EH (cell line): ENCODE measurements at places on chromosomes 12 and 14.
A peak's percentile ranks its signal among the peaks of the same experiment; 100 is the strongest.

GRCh38 chr12:12546314-12546772 is 16.3 kb downstream of the DUSP16 start:
- DNase-seq, result no peak

- DNase-seq, result peak; percentile 3
Observed at GRCh38 chr12:94560431-94561221, 89.7 kb downstream of the TMCC3 start.

- DNase-seq, result peak; percentile 62
Observed at GRCh38 chr14:100864960-100865681, 38.4 kb downstream of the RTL1 start.

DNA sequence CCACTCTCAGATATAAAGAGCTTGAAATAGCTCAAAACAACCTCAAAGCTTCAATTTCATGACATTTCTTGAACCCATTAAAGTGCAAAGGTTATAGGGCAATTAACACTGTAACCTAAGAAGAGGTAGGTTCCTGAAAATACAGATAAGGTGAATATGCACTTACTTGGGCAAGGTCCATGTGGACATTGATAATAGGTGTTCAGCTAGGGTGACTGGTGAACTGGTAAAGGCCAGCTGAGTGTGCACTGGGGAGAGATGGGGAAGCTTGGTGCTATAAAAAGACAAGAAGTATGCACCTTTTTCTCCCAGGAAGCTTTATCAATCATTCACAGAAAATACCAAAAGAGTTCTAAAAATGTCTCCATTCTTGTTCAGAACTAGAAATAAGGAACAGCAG is 418.6 kb downstream of the SLC16A7 start:
- no peak for DNase-seq

GRCh38 chr12:106670131-106670530 is 87.3 kb downstream of the RFX4 start:
- no peak for DNase-seq

- peak; percentile 80 for DNase-seq
Observed at GRCh38 chr12:40226705-40227104, 1.9 kb downstream of the LRRK2 start.

GRCh38 chr14:53564870-53565269 is 391.8 kb downstream of the BMP4 start:
- no peak for DNase-seq

DNA sequence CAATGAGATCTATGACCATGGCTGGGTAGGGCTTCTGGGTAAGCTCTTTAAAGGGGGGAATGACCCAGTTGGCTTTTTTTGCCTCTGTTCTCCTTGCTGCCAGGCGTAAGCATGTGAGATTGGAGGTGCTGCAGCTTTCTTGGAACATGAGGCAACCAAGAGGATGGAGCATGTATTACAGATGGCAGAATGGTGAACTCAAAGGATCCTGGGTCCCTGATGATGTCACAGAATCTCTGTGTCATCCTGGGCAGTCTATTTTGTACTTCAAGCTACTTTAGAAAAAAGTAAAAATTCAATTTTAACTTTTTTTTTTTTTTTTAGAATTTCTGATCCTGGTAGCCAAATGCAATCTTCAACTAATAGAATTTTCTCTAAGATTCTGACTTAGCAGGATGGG is 8.0 kb downstream of the KRT82 start:
- no peak for DNase-seq

DNA sequence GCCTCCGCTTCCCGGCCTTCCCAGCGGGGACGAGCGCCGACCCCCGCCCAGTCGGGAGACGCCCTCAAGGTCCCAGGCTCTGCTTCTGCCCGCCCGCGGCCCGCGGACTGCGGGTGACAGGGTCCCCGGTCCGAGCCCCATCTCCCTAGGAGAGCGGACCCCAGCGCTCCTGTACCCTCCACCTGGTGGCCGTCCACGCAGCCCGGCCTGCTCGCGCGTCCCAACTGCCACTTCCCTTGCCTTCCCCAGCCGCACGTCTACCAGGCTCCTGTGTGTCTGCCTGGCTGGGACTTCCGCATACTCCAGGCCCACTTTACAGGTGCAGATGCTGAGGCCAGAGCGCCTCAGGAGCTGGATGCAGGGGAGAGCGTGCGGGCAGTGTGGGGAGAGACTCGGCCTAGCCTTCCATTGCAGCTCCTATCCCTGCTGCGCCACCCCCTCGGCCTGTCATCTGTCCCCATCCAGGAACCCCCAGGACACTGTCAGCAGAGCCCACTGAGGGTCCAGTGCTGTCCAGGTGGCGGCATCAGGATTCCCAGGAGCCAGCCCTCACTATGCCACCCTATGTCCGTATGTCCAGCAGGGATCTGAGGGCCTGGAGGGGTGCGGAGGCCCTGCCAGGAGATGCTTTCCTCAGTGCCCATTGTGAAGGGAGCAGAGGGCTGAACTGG is 8.0 kb upstream of the ANKRD9 start:
- DNase-seq, result no peak

DNA sequence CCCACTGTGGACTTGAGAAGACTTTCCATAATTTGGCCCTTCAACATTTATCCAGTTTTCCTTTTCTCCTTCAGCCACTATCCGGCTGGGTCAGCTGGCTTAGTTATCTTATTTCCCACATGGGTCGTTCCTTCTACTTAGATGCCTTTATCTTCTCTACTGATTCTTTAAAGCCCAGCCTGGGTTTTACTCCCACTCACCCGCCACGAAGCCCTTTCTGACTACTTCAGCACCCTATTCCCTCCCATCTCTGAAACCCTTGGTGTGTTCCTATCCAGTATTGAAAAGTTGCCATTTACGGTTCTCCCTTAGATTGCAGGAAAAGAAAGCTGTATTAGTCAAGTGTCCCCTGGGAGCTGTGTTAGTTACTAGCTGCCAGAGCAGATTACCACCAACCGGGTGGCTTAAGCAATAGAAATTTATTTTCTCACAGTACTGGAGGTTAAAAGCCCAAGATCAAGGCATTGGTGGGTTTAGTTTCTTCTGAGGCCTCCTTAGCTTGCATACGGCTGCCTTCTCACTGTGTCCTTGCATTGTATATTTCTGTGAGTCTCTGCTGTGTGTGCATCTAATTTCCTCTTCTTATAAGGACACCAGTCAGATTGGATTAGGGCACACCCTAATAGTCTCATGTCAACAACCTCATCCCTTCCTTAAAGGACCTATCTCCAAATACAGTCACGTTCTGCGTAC is 105.5 kb downstream of the GPATCH2L start:
- peak; percentile 18 for DNase-seq

DNA sequence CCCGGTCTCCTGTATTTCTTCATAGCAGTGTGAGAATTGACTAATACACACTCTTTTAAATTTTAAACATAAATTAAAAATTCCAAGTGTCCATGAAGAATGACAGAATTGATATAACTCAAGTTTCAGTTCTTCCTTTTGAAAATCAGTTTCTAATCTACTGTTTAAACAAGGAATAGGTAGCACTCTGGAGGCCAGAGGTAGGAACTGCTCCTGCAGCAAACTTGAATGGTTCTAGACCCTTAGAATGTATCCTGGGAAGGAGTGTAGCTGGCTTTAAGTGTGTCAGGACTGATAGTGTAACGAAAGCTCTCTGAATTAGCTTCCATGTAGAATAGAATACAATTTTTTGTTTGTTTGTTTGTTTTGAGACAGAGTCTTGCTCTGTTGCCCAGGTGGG is 76.8 kb downstream of the AKAP6 start:
- no peak for DNase-seq

- no peak for DNase-seq
Observed at GRCh38 chr12:3881281-3881950, 8.2 kb upstream of the PARP11 start.

DNA sequence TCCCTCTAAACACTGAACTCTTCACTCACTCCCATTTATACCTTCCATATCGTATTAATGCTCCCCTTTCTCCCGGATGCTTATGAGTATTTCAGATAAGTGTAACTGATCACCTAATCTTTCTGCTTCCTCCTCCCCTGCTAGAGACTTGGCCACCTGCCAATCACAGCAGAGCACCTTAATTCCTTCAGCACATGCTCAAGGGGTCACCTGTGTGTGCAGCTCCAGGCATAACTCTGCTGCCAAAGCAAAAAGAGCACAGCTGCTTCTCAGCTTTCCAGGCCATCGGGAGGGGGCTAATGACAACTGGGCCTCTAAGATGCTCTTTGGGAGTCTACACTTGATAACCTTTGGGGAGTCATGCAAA is 106.9 kb upstream of the DYRK2 start:
- DNase-seq, result no peak

GRCh38 chr12:47672068-47672467 is 33.8 kb downstream of the RPAP3 start:
- no peak for DNase-seq

- DNase-seq, result no peak
Observed at GRCh38 chr14:78498062-78498595, 328.0 kb downstream of the NRXN3 start.

- no peak for DNase-seq
Observed at GRCh38 chr14:99790978-99791376, 2.2 kb upstream of the EML1 start.

GRCh38 chr14:71651228-71651627 is 281.0 kb upstream of the RGS6 start:
- peak; percentile 93 for DNase-seq

DNA sequence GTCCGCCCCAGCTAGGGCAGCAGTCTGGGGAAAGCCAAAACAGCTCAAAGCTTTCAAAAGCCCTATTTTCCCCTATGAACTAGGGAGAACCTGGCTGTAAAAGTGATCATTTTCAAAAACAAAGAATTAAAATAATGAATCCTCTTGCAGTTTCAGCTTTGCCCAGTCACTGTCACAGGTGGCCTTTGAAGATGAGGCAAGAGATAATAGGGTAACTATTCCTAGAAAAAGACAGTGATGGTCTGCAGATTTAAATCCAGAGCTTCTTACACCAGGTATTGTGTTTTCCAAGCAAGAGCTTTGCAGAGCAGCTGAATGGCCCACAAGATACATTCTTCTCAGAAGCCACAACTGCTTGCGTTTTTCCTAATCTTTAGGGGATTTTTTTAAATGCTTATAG is 80.2 kb upstream of the NUDT4 start:
- DNase-seq, result no peak

- peak; percentile 75 for DNase-seq
Observed at GRCh38 chr14:31930493-31931240, 146.4 kb upstream of the ARHGAP5 start.

GRCh38 chr14:104868811-104869572 is 3.9 kb downstream of the CEP170B start:
- no peak for DNase-seq

- DNase-seq, result peak; percentile 87
Observed at GRCh38 chr12:53352331-53353256, 16.4 kb upstream of the SP7 start.

GRCh38 chr14:20184181-20184580 is 6.5 kb upstream of the OR11G2 start:
- DNase-seq, result no peak

DNA sequence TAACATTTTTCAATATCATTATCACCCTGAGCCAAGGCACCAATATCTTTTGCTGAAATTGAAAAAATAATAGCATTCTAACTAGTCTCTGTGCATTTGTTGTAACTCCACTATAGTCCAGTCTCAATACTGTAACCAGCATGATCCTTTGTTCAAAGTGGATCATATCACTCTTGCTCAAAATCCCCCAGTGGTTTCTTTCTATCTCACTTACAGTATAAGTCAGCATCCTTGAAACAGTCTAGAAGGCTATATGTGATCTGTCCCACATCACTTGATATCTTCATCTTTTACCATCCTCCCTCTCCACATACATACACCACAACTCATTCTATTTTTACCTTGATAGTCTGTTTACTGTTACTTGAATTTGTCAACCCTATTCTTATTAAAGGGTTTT is 435.7 kb downstream of the CCER1 start:
- no peak for DNase-seq

DNA sequence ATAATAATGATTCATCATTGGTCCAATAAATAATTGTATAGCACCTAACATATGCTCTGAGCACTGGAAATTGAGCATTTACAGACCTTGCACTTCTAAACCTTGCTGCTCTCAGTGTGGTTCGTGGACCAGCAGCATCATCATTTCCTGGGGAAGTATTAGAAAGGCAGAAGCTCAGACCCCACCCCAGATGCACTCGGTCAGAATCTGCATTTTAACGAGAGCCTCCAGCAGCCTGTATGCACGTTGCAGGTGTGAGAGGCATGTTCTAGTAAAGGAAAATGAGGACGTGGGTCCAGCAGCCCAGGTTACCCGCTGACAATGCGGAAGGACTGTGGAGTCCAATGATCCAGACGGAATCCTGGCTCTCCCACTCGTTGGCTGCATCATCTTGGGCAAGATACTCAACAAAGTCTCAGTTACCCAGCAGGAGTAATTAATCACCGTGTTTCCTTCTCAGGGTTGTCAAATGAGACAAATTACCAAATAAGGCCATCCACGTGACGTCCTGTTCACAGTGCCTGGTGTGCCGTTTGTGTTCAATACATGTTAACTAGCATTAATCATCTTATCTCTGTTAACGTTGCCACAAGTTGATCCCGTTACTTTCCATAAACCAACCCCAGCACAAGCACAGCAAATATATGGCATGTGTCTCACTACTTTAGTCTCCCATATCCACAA is 49.2 kb upstream of the CCND2 start:
- no peak for DNase-seq

- no peak for DNase-seq
Observed at GRCh38 chr14:89255852-89256251, 161.2 kb downstream of the FOXN3 start.

GRCh38 chr14:22991852-22992251 is 9.5 kb upstream of the AJUBA start:
- DNase-seq, result no peak

- peak; percentile 38 for DNase-seq
Observed at GRCh38 chr12:127416796-127417195, 850.2 kb upstream of the TMEM132C start.

DNA sequence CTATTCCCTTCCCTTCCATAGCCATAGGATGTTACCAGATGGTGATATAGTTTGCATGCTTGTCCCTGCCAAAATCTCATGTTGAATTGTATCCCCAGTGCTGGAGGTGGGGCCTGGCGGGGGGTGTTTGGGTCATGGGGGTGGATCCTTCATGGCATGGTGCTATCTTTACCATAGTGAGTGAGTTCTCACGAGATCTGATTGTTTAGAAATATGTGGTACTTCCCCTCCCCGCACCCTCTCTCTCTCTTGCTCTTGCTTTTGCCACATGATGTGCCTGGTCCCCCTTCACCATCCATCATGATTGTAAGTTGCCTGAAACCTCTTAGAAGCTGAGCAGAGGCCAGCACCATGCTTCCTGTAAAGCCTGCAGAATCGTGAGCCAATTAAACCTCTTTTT is 181.3 kb downstream of the CAND1 start:
- no peak for DNase-seq
